Left renal pelvis (tissue), 4 donors: ENCODE measurements at places on chromosomes 1 and 21. TPM values are rescaled to one million over a fixed set of nuclear protein-coding genes. Genes with fewer than 3 reads are reported as not detected.

SPATA45 gene
- 0.36 TPM for polyA plus RNA-seq

GRCh38 chr1:200934676-200935245 is 40.1 kb downstream of the INAVA start:
- DNase-seq, result no peak

DNA sequence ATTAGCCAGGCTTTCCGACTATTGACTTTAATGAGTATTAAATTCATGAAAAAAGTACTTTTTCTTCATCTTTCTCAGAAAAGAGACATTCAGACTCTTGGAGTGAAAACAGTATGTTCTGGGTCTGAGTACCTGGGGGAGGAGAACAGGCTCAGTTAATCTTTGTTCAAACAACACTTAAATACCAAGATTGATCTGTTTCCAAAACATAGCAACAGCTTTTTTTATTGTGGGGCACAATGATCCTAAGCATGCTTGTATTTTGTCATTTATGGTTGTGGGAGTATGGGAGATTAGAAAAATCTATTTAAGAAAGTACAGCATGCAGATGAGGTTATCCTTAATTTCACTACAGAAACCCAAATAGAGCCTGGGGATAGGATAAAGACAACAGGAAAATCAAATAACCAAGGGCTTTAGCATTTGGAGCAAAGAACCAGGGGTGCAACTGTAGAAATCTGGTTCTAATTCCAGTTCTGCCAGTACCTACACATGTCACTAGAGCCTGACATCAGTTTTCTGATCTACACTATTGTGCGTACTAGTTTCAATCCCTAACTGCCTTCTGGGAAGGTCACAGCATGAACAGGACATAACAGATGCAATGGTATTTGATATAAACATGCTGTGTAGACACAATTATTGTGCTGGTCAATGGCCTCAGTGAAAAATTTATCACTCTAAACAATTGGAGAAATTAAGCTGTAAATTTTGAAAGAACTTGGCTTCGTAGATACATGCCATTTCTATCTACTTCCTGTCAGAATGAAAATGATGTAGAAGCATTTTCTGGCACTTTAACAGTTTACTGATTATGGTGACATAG is 91.2 kb downstream of the KCNK1 start:
- peak; percentile 7 for DNase-seq

- no peak for DNase-seq
Observed at GRCh38 chr1:54600947-54601721, 22.2 kb downstream of the FAM151A start.

DNA sequence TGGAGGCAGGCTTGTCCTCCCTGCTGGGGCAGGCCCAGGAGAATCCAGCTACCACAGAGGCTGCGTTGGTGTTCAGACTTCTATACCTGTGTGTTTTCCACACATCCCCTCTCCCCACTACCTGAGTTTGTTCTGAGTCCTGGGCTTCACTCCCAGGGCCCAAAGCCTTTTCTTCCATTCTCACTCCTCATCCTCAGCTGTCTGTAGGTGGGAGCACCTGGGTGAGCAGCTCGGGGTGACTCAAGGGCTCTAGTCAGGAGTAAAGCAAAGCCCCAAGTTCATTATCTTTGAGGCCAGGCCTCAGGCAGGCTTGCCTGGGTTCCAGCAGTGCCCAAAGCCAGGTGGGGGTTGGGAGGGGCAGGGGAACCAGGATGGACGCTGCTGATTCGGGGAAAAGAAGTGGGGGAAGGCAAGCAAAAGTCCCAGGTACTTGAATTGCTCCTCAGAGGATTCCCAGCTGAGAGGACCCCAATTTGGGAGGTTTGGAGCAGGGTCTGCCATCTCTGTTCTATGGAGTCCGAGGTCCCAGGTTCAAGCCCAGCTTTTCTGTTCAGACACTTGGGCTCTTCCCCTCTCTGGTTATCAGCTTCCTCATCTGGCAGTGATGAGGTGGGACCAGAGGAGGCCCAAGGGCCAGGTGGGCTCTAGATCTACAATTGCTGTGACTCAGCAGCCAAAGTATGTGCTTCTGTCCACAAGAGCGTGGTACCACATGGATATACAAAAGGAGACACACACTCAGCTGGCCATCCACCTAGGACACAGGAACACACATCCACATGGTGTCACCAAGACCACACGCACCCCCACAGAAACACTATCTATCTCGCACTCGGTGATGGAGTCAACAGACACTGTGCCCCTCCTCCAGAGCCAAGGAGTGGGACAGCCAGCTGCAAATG is 5.8 kb upstream of the PTPN7 start:
- no peak for DNase-seq
